ENCODE measurements at places on chromosomes 1 and 21.

- DNase-seq, result no peak
Observed at GRCh38 chr21:14752345-14752909, 206.3 kb upstream of the SAMSN1 start.

DNA sequence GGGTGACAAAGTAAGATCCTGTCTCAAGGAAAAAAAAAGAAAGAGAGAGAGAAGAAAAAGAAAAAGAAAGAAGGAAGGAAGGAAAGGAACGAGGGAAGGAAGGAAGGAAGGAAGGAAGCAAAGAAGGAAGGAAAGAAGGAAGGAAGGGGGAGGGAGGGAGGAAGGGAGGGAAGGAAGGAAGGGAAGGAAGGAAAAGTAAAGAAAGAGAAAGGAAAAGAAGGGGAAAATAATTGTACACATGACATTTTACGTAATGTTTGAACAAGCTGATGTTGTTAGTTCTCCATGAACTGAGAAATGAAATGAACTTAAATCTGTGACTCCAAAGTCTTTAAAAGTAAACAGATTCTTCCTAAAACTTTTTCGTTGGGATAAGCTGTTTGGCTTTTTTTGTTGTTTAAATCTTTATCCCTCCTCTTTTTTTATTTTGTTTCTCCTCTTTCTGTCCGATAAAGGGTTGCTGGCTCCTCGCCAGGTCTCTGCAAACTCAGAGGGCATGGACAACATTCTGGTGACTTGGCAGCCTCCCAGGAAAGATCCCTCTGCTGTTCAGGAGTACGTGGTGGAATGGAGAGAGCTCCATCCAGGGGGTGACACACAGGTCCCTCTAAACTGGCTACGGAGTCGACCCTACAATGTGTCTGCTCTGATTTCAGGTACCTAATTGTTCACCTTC, 59.8 kb downstream of the IL12RB2 start:
- peak; percentile 27 for DNase-seq

DNA sequence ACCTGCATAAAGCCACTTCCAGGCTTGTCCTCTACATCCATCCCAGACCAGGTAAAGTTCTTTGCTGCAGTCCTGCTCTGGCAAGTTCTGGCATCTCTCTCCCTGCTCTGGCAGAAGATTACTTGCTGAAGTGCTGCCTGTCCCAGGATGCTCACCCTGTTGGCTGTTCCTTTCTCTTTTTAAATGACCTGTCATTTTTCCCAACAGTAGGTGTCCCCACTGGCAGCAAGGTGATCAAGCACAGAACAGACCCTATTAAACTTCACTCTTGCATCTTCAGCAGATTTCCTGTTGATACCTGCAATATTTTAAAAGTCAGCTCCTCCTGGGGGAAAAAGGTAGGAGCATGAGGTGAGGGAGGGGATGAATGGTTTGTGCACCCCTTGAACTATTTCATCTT, 332.6 kb downstream of the PBX1 start:
- DNase-seq, result no peak

DNA sequence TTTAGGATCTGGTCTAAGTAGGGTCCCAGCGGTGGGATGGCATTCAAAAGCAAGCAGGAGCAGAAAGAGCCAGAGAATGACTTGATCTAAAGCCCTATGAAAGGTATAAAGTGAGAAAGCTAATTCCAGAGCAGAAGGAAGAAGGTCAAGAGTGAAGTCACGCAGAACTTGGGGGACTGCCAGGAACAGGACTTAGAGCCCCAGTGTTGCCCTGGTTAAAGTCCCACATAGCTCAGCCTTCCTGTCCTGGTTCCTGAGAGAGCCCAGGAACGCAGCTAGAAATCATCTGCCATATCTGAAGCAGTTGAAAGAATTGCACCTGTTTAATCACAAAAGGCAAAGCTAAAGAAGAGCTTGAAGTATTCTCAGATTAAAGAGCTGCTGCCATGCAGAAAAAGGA, 160.6 kb upstream of the ATP1B1 start:
- DNase-seq, result no peak

- no peak for DNase-seq
Observed at GRCh38 chr1:200727257-200727656, 11.4 kb upstream of the CAMSAP2 start.

- no peak for DNase-seq
Observed at GRCh38 chr1:20640183-20640597, 6.9 kb downstream of the PINK1 start.

GRCh38 chr1:158087320-158087927, 93.3 kb upstream of the CD1D start:
- peak; percentile 75 for DNase-seq

GRCh38 chr1:3695326-3696217, 43.3 kb downstream of the TP73 start:
- peak; percentile 48 for DNase-seq

GRCh38 chr1:166084613-166085012, 82.2 kb downstream of the FAM78B start:
- DNase-seq, result no peak

GRCh38 chr21:36422279-36423098, 37.3 kb downstream of the CHAF1B start:
- no peak for DNase-seq

DNA sequence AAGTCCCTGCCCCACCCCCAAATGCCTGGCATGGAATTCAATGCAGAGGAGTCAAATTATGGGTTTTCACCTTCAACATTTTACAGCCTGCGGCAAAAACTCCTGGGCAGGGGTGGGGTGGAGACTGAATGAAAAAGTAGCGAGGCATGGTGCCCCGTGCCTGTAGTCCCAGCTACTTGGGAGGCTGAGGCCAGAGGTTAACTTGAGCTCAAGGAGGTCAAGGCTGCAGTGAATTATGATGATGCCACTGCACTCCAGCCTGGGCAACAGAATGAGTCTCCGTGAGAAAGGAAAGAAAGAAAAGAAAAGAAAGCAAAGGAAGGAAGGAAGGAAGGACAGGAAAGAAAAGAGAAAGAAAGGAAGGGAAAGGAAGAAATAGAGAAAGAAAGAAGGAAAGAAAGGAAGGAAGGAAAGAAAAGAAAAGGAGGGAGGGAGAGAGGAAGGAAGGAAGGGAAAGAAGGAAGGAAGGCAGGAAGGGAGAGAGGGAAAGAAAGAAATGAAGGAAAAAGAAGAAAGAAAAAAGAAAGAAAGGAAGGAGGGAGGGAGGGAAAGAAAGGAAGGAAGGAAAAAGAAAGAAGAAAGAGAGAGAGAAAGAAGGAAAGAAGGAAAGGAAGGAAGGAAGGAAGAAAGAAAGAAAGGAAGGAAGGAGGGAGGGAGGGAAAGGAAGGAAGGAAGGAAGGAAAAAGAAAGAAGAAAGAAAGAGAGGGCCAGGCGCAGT, 11.1 kb downstream of the LEMD1 start:
- DNase-seq, result no peak

DNA sequence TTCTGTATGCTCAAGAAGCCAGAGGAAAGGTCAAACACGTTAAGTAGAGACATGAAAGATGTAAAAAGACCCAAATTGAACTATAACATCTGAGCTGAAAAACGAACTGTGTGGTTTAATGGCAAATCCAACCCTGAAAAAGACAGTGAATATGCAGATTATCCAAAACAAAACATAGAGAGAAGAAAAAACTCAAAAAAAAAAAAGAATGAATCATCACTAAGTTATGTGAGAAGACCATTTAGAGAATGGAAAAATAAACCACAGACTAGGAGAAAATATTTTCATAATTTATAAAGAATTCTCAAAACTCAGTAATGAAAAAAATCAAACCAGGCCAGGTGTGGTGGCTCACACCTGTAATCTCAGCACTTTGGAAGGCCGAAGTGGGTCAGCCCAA, 253.3 kb downstream of the PLPP3 start:
- no peak for DNase-seq

DNA sequence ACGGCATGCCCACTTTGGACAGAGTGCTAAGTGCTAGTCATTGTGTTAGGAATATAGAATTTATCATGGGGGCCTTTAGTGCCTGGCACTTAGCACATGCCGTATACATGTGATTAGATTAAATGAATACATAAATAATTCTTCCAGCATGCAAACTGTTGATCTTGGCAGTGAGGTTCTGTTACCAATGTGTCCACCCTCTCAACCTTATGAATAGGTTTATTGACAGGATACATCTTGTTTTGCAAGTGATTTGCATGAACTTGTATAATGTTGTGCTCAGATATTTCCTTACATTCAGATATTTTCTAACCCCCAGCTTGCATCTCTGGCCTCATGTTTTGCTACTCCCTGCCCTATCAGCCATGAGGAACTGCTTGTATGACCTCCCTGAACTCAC, 60.3 kb upstream of the ZNF648 start:
- no peak for DNase-seq

DNA sequence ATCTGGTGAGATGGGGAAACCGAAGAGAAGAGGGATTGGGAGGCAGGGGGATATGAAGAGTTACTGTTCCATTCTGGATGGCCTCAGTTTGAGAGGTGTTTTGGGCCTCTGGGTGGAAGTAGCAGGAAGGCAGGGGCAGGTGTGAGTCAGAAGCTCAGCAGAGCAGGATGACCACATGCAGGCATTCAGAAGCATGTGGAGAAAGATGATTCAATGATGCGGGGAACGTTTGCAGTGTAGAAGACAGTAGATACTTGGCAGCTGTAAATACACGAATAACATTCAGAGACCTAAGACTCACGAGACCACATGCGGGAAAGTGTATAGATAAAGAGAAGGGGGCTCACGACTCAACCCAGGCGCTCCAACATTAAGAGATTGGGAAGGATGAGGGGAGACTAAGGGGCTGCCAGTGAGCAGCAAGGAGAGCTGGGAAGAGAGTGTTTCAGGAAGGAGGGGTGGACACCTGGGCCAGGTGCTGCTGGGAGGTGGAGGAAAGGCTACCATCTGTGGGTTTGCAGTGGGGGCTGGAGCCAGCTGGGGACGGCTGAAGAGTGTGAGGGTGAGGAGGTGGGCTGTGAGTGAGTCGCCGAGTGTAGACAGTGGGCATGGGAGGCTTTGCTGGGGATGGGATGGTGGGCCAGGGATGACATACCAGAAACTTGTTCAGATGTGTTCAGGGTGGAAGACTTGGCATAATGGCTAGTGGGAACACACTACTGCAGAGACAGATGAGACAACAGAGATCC, 5.8 kb upstream of the EPS8L3 start:
- DNase-seq, result no peak

DNA sequence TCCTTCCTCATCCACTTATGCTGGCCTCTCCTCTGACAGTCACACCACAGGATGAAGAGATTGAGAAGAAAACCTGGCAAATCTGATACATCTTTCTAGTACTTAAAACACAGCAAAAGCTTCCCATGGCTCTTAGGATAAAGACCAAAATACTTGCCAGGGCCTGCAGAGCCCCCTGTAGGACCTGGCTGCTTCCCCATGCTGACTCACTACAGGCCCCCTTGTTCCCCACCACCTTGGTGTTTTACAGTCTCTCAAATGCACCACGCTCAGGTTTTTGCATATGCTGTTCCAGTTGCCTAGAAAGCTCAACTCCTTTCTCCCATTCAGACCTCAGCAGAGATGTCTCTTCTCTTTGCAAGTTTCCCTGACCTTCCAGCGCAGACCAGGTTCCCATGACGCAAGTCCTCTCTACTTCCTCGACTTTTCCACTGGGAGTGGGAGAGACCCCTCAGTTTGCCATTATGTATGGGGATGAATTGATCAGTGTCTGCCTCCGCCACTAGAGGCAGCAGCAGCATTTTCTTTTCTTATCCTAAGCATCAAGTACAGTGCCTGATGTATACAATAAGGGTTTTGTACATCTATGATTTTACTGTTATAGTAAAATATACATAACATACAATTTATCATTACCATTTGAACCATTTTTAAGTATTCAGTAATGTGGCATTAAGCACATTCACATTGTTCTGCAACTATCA, 113.8 kb upstream of the C8B start:
- no peak for DNase-seq

DNA sequence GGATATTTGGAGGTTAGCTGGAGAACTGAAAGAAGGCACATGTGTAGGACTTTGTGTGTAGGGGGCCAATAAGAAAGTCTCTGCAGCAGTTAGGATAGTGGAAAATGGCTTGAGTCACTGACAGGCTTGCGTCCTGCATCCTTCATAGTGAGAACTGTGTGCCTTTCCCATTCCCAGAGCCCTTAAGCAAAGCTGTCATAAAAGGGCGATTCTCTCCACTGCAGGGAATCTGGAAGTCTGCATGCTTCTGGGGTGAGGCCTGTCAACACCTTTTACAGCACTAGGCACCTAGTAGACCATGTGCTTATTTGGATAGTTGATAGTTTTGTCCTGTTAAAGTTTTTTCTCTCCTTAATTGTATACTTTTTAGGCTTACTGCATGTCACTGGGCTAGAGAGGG, 39.4 kb upstream of the MACF1 start:
- DNase-seq, result no peak

GRCh38 chr1:24567792-24568388, 12.0 kb downstream of the NCMAP start:
- DNase-seq, result peak; percentile 35
